ENCODE measurements at places on chromosomes 2 and 18.

DNA sequence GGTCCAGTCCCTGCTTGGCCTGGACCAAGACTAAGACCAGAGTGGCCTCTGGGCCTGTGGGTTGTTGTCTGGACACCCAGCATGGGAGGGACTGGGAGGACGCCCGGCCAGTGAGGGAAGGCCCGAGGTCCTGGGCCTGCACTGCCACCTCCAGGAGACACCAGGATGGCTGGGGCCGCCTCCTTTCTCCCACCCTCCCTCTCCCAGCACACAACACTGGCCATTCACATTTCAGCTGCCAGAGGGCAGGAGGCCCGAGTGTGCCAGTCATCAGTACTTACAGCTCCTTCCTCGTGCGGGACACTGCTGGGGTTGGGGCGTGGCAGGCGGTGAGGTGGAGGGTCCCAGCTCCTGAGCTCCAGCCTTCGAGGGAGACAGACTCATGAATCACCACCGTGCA, 133.5 kb downstream of the ASB1 start:
- DNase-seq, result no peak

DNA sequence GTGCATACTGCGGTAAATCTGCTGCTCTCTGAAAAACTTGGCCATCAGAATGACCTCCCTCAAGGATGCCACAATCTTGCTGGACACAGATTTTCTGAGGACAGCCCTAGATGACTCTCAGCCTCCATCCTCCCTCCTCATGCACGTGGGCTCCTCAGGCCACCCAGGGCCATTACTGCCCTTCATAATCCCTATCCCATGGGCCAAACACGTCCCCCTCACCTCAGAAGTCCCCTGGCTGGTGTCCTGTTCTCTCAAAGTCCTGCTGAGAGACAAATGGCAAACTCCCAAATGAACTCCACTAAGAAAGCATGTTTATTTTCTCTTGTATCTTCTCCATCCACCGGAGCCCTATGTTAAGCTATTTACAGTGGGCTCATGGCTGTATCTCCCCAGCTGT, 125.7 kb downstream of the MRO start:
- no peak for DNase-seq

DNA sequence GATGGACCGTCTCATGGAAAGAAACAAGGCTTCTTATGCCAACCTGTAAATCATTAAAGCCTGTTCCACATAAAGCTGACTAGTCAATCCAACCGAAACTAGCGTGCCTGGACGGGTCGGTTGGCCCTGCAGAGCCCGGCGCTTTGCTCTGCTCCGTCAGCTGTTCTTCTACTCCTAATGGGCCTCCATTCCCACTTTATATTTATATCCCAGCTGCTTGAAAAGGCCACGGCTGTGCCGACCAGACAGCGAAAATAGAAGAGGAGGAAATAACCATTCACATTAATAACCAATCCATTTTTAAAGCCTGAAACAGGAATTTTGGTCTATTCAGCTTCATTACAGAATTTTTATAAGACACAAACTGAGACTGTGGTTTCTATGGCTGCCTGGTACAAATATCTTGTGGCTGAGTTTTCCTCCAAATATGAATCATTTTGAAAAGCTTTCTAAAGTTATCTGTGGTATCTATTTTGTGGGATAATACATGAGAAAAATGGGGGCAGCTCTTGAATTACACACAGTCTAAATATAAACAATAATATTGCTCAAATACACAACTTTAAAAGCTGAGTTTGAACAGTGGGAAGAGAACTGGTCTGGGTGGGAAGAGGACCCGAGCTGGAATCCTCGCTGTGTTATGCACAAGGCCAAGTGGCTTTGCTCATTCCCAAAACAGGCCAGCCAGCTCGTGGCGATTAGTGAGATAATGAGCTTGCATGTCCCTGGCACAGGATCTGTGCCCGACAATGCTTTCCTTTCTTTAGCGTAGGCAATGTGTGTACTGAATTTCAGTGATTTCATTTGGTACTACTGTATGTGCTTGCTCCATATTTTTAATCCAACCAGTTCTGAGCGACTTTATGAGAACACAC, 10.5 kb upstream of the FAM124B start:
- no peak for DNase-seq

DNA sequence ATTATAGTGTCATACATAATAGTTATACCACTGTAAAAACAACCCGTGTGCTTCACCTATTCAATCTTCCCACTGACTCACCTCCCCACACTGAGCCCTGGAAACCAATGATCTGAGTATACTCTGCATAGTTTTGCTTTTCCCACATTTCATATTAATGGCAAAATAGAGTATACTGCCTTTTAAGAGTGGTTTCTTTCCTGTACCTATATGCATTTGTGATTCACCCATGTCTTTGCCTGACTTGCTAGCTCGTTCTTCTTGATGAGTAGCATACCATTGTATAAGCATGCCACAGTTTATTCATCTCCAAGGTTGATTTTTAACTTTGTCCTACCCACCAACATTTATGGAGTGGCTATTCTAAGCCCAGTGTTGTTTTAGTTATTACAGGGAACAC, 686.4 kb downstream of the PLCL1 start:
- no peak for DNase-seq

DNA sequence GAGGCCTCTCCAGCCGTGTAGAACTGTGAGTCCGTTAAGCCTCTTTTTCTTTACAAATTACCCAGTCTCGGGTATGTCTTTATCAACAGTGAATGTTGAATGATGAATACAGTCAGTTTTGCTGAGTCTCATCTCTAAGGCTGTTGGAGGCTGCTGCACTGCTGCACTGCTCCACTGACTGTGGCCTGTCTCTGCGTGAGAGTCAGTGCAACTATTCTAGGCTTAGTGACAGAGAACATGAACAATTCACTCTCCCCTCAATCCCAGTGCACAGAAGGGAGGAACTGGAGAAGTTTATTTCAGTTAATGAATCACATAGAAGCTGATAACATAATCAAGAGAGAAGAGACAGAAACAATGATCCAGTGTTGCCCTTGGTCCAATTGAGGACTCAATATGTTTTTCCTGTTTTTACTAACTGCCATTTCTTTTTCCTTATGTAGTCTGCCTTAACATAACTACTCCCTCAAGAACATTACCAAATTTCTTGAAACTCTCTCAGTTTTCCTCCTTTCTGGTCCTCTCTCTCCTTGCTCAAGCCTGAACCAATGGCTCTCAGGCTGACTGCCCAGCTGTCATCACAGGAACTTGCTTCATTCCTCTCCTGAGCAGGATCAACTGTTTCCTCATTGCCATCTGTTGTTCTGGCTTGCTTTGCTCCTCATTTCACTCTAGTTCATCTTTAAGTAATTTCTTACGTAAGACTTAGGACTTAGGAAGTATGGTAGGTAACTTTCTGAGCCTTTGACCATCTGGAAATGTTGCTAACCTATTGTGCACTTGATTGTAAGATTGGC, 483.2 kb downstream of the METTL4 start:
- no peak for DNase-seq

DNA sequence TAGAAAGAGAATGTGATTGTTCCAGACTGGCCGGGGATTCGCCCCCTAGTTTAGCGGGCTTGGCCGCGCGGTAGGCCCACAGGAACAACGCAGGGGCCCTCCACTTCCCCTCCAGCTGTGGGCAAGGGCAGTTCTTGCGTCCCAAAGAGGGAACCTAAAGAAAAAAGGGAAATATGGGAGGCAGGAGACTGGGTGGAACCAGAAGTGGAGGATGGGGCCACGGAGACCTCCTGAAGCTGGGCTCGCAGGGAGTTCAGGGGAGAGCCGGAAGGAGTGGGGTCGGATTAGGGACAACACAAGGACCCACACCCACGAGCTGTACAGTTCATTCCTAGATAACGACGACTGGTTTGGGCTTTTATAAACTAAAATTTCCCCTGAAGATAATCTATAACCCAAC, 18.2 kb downstream of the GNLY start:
- DNase-seq, result no peak

DNA sequence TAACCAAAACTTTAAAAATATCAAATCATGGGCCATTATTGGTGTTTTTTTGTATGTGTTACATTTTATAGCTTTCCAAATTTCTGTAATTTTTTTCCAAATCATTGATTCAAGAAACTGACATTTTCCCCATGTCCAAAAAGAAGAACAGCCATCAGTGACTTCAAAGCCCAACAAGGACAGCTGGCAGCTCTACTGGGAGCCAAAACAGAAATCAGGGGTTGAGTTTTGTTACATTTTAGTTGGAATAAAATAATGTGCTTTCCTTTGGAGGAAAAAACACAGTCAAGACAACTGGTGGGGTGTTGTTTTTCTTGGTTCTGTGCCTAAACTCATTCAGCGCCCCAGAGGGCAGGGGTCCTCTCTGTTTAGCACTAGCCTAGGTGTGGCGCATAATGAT, 23.8 kb downstream of the AKAIN1 start:
- DNase-seq, result no peak

DNA sequence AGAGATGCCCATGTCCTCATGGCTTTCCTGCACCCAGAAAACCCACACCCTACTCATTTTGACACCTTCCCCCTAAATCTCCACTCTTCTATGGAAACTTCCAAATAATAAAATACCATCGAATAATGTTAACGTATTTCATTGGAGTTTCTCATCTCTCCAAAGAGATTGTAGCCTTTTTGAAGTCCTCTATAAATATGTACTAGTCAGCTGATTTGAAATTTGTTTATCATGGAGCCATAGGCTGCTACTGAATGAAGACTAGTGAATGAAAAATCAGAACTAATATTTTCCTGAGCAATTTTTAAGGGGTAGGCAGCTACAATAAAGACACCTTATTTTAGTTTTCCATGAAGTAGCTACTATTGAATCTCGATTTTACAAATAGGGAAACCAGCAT, 226.1 kb upstream of the EPAS1 start:
- DNase-seq, result no peak

- DNase-seq, result no peak
These were observed 39.5 kb upstream of the TFPI start for GRCh38 chr2:187593697-187594096.
